ENCODE measurements at places on chromosomes 16 and 17.

DNA sequence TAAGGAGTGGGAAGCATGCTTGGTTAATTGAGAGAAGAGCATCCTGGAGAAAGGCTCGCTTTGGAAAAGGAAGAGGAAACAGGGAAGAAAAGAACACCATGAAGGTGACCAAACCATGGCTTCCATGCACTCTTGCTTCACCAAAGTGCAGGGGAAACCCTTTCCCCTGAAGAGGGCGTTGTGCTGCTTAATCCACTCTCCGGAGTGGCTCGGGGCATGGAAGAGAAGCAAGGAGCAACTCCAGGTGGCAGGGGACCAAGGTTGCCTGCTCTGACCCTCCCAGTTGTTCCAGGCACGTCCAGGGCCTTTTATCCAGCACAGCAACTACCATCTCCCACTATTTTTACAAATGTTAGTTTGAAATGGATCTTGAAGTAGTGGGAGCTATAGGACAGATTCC is 108.1 kb downstream of the STX8 start:
- no peak for DNase-seq

- DNase-seq, result no peak
Observed at GRCh38 chr16:12252616-12253015, 276.1 kb downstream of the SNX29 start.

DNA sequence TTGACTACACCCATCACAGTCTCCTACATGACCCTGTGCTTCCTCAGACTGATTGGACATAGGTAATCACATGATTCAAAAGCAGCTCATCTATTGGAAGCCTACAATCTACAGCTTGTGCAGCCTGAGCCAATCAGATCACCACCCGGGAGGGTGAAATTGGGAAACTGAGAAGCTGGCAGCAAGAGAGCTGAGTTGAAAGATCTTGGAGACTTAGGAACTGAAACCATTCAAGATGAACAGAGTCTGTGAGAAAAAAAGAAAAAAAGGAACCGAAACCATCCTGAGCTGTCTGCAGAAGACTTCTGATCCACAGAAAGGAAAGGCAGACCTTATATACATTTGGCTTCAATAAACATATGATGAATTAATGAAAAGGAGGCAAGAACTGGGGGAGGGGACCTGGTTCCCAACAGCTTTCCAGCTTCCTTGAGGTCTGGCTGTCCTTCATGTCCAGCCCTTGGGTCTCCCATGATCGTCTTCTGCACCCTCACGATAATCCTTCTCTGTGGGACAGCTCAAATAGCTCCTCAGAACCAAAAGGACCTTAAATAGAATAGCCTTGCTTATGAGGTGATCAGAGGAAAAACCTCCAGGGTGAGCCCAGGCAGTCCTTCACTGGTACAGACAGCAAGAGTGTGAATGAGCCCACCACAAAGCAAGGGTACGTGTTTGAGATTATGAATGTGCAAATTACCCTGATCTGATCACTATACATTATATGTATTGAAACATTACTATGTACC is 32.6 kb downstream of the PLXDC1 start:
- no peak for DNase-seq

GRCh38 chr17:51901242-51901641 is 257.3 kb downstream of the CA10 start:
- DNase-seq, result no peak

DNA sequence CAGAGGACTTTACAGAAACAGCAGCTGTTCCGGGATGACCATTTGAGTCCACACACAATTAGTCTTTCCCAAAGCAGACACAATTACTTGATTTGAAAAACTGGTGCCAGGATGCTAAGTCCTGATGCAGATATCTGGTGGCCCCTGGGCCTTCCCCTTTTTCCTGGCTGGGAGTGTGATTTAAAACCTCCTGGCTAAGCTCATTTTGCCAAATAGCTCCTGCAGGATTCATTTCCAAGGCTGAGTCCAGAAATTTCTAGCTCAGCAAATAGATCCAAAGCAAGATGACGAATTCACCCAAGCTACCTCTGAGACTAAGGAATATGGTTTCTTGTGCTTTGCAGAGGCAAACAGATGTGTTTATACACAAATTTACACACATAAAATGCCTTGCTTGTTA is 422.2 kb downstream of the CA10 start:
- no peak for DNase-seq

DNA sequence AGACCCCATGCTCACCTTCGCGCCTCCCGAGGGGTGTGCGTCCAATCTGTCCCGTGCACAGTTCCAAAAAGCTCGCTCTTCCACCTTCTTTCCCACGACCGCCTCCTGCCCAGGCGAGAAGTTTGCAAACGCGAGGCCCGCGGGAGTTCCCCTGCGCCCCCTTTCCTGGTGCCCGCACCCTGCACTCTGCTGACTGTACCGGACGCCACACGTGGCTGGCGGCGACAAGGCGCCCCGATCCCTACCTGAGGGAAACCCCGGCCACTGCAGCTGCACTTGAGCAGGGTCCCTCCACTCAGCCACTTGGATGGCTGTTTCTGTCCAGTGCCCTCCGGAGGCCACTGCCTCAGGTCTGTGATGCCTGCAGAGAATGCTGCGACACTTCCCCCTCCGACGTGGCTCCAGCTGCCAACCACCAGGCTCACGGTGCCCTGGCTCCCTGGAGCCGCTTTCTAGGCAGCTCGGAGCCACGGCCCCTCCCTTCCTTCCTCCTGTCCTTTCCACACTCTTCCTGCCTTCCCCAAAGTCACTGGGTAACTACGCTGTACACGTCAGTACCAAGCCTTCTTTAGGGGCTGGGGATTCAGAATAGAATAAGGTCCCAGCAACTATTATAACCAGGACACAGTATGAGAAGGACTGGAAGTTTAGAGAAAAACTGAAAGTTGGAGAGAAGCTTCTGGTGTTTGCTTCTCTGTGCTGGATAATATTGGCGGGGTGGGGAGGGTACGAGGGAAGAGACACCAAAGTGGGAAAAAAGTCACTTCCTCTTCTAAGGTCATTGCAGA is at the start of gene MLKL:
Gene MLKL (minus strand): TSS at position 425 of the 788 bp plus-strand sequence. CDS start 5,105 bp downstream, outside the sequence.
- peak; percentile 43 for DNase-seq

DNA sequence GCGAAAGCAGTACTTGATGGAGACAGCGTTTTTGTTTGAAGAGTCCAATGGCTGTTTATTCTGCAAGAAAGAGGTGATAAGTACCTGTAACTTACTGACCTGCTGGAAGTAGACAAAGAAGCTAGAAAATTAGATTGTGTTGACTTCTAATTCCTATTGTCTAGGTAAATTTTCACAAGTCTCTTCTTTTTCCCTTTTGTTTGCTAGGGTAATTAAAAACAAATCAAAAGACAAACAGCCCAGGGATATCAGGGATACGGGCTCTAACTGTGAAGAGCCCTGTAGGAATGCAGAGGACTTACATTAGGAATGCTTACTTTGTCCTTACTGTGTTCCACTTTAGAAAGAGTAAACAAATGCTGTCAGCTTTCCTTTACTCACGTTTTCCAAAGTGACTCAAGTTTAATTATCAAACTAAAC is 7.0 kb downstream of the PSME3IP1 start:
- no peak for DNase-seq

DNA sequence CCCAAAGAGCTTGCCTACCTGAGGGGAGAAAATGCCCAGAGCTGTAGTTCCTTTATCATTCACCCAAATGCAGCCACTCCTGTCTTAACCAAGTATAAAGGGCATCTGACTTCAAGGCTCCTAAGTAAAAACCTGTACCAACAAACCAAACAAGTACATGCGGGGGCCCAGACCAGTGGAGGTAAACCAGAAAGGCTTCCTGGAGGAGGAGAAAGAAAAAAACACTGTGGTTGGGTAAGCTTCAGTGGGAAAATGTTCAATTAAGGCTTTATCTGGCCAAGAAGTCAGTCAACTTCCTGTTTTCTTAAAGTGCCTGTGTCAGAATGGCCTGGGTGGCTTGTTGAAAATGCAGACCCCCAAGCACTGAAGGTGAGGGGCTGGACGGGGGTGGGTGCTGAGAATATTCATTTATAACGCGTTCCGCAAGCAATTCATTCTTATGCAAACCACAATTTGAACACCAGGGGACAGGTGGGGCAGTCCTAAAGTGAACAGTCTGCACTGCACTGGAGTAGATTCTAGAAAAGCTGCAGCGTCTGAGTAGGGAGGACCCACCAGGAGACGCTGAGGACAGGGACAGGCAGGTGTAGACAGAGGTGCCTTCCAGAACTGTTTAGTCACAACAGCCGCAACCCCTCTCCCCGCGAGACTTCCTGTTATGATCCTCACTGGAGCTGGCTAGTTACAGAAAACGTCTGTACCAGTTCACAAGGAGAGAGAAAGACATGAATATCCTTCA is 467.1 kb downstream of the SOX9 start:
- DNase-seq, result no peak

- DNase-seq, result no peak
Observed at GRCh38 chr17:10614536-10615155, 42.5 kb downstream of the MYH3 start.

DNA sequence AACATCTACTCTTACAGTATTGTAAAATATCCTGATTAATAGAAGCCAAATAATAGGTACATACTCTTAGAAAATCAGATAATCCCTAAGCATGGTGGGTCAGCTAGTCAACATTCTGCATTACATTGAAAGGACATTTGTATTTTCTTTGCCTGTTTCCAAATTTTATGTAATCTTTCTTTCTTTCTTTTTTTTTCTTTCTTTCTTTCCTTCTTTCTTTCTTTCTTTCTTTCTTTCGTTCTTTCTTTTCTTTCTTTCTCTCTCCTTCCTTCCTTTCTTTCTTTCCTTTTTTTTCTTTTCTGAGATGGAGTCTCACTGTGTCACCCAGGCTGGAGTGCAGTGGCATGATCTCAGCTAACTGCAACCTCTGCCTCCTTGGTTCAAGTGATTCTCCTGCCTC is 18.9 kb downstream of the ITGB3 start:
- no peak for DNase-seq

DNA sequence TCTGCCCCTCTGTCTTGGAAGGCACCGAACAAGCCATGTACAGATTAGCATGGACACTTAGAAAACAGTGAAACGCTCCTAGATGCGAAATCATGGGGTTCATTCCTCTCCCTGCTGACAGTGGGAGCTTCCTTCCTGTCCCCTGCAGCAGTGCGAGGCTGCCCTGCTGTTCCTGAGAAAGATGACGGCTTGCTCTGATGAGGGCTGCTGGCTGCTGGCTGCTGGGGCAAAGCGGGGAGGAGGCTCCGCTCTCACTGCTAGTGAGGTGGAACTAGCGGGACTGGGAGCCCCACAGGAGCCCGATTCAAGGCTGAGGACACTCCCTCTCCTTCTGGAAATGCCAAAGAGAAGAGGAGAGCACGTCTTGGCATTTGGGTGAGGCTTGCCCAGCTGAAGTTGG is 25.9 kb upstream of the CACNG4 start:
- DNase-seq, result no peak

DNA sequence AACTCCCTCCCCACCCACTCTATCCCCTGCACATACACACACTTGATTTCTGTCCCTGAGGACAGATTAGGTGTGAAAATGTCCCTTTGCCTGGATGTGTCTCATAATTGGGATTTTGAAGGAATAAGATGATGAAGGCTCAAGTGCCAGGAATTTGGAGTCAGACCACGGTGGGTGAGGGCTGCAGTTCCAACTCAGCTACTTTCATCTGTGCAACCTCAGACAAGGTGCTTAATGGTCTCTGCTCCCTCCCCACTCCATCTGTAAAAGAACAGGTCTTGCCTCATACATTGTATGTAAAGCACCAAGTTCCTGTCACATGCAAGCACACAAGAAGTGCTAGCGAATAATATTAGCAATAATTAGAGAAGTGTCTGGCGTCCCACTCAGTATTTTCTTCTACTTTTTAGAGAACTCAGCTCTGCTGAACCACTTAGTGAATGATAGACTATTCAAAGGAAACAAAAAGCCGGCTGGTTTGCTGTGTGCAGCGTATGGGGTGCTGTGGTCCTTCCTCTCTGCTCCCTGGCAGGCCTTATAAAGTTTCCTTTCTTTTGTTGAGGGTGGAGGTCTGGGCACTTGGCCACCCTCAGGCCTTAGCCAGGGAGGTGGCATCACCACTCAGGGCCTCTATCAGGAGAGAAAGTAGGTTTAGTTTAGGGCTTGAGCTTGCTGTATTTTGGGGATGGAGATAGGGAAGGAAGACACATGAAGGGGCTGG is 6.4 kb downstream of the TBX4 start:
- no peak for DNase-seq

DNA sequence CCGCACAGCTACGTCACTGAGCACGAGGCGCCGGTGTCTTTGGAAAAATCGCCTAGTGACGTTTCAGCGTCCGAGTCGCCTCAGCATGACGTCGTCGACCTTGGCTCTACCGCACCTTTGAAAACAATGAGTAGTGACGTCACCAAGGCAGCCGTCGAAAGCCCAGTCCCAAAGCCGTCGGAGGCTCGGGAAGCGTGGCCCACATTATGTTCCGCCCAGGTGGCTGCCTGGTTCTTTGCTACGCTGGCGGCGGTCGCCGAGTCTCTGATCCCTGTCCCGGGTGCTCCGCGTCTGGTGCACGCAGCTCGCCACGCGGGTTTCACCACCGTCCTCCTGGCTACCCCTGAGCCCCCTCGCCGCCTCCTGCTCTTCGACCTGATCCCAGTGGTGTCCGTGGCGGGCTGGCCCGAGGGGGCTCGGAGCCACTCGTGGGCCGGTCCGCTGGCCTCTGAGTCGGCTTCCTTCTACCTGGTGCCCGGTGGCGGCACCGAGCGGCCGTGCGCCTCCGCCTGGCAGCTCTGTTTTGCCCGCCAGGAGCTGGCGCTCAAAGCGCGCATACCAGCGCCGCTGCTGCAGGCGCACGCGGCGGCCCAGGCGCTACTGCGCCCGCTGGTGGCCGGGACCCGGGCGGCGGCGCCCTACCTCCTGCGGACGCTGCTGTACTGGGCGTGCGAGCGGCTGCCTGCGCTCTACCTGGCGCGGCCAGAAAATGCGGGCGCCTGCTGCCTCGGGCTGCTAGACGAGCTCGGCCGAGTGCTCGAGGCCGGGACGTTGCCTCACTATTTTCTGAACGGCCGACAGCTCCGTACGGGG is 1.5 kb downstream of the TMEM102 start:
- DNase-seq, result peak; percentile 71

DNA sequence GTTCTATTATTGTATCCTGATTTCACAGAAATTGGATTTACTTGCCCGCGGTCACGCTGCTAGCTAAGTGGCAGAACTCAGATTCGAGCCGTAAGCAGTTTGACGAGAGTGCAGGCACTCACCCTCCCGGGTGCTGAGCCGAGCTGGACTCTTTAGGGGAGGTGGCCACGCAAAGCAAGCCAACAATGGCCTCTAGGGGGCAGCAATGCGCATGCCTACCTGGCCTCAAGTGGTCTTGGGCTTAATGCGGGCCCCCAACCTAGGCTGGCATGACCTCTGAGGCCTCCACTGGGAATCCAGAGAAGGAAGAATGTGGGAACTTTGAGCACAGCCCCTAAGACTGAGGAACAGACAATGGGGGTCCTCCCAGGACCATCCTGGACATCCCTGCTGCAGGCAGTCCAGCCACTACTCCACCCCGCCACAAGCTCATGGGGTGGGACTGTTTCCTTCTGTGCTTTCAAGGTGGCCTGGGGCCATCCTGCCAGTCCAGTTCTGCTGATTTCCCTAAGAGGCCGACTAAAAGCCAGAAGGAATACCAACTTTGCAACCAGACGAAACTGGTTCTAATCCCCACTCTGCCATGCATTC is 276.5 kb downstream of the XYLT1 start:
- DNase-seq, result peak; percentile 41

DNA sequence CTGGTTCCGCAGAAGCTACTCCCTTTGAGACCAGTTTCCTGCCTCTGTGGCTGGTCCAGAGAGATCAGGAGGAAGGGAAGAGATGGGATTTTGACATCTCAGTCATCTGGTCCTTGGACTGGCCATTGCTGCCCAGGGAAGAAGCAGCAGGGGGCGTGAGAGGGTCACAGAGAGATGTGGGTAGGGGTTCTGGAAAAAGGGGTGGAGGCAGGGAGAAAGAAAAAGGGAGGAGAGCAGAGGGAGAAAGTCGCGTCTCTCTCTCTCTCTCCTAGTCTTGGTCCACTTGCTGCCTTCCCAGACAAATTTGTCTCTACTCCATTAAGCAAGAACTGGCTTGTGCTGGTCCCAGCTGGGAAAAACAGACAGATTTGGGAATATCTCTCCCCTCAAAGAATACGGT is 4.4 kb downstream of the SHBG start:
- no peak for DNase-seq

Data from activated T-helper 1 cell treated with anti-CD3 and anti-CD28 coated beads, Interleukin-2, amount 50 U/mL, for 16 hours (primary cell).